ENCODE measurements at places on chromosomes 11 and 22. TPM values are rescaled to one million over a fixed set of nuclear protein-coding genes. Genes with fewer than 3 reads are reported as not detected.

DNA sequence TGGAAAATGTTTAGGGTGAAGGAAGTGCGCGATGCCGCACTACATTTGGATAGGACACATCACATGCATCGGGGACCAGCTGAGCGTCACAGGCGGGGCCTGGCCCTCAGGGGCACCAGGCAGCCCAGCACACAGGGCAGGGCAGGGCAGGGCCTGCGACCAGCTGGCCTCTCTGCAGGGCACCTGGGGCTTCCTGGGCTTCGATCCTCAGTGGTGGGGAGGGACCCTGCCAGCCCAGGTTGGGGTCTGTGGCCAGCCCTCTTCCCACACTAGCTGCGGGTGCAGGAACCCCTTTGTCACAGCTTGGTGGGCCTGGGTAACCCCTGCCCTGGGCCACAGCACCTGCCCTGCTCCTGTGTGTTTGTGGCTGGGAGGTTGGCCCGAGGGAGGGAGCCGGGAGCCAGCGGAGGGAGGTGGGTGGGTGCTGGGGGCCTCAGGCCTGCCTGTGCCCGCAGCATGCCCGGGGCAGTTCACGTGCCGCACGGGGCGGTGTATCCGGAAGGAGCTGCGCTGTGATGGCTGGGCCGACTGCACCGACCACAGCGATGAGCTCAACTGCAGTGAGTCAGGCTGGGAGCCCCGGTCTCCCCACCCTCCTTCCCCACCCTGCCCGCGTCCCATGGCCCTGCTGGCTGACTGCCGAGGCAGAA is 37.9 kb downstream of the ST14 start:
- no peak overlapping the region for H3K27ac ChIP-seq
- H3K36me3 ChIP-seq, result no peaks in the 10 kb centered on the region
- no peaks in the 10 kb centered on the region for H3K27me3 ChIP-seq
- H3K4me1 ChIP-seq, result peaks cover 6% of the 10 kb centered on the region

GRCh38 chr11:132263241-132263640 is 892.8 kb downstream of the NTM start:
- no peak for DNase-seq
- H3K27me3 ChIP-seq, result no peaks in the 10 kb centered on the region
- H3K4me3 ChIP-seq, result no peak overlapping the region

DNA sequence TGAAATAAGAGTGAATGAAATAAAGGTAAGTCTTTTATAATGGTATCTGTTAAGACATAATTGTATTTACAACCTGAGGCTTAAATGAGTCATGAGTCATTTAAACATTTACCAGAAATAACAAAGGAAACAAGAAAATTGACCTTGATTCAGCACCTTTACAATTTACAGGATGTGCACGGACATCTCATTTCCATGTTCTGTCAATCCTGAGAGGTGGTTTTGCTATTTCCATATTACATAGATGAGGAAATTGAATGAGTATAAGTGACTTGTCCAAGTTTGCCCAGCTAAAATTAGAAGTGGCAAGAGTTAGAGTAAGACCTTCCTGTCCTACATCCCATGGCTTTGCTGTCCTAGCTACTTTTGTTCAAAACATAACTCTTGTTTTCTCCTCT is 89.1 kb downstream of the TRIM44 start:
- peaks cover 11% of the 10 kb centered on the region for H3K4me1 ChIP-seq
- no peaks in the 10 kb centered on the region for H3K27me3 ChIP-seq
- peaks cover 2% of the 10 kb centered on the region for H3K36me3 ChIP-seq
- DNase-seq, result no peak
- no peak overlapping the region for H3K27ac ChIP-seq

GRCh38 chr11:94727819-94728218 is 40.3 kb upstream of the AMOTL1 start:
- H3K4me3 ChIP-seq, result no peak overlapping the region
- no peak for DNase-seq
- no peak overlapping the region for H3K27ac ChIP-seq
- no peaks in the 10 kb centered on the region for H3K27me3 ChIP-seq
- peaks cover 21% of the 10 kb centered on the region for H3K4me1 ChIP-seq
- H3K36me3 ChIP-seq, result no peaks in the 10 kb centered on the region

Gene CASP5
- not detected for total RNA-seq

- DNase-seq, result no peak
- H3K27ac ChIP-seq, result no peak overlapping the region
- H3K27me3 ChIP-seq, result no peaks in the 10 kb centered on the region
- no peaks in the 10 kb centered on the region for H3K4me1 ChIP-seq
- no peaks in the 10 kb centered on the region for H3K36me3 ChIP-seq
Measured at GRCh38 chr11:92297567-92298553, 73.2 kb downstream of the FAT3 start.

- H3K27ac ChIP-seq, result no peak overlapping the region
- no peak overlapping the region for H3K4me3 ChIP-seq
- no peaks in the 10 kb centered on the region for H3K27me3 ChIP-seq
- no peaks in the 10 kb centered on the region for H3K36me3 ChIP-seq
- no peaks in the 10 kb centered on the region for H3K4me1 ChIP-seq
Measured at GRCh38 chr11:34721646-34722045, 100.8 kb downstream of the EHF start.

- no peaks in the 10 kb centered on the region for H3K36me3 ChIP-seq
- no peak overlapping the region for H3K27ac ChIP-seq
- DNase-seq, result no peak
- H3K4me3 ChIP-seq, result no peak overlapping the region
- no peaks in the 10 kb centered on the region for H3K4me1 ChIP-seq
- no peaks in the 10 kb centered on the region for H3K27me3 ChIP-seq
Measured at GRCh38 chr11:112828421-112828820, 132.8 kb upstream of the NCAM1 start.

DNA sequence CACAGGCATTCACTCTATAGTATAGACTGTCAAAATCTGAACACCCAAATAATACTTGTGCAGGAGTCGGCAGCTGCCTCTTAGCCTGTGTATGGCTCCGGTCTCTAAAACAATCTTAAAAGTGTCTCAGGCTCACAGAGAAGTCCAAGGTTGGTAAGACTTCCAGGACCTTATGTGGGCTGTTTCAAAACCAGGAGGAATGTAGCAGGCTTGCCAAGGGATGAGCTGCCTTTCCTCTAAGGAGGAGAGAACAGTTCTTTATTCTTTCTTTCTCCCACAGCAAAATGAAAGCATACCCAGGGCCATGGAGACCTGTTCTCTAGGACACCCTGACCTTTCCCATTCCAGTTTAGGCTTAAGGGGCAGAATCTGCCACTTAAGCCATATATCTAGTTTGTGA is 176.5 kb downstream of the TRPC6 start:
- H3K36me3 ChIP-seq, result no peaks in the 10 kb centered on the region
- DNase-seq, result no peak
- no peak overlapping the region for H3K27ac ChIP-seq
- H3K4me1 ChIP-seq, result no peaks in the 10 kb centered on the region
- no peak overlapping the region for H3K4me3 ChIP-seq

Measured in left ventricle myocardium inferior (tissue), 1 donor.